ENCODE measurements at places on chromosomes 11 and 22. TPM values are rescaled to one million over a fixed set of nuclear protein-coding genes. Genes with fewer than 3 reads are reported as not detected.

- DNase-seq = peak; percentile 20
Measured at GRCh38 chr22:19889951-19890350, 35.3 kb upstream of the GNB1L start.

- no peak for DNase-seq
Measured at GRCh38 chr11:11229647-11230046, 123.4 kb downstream of the CSNK2A3 start.

DNA sequence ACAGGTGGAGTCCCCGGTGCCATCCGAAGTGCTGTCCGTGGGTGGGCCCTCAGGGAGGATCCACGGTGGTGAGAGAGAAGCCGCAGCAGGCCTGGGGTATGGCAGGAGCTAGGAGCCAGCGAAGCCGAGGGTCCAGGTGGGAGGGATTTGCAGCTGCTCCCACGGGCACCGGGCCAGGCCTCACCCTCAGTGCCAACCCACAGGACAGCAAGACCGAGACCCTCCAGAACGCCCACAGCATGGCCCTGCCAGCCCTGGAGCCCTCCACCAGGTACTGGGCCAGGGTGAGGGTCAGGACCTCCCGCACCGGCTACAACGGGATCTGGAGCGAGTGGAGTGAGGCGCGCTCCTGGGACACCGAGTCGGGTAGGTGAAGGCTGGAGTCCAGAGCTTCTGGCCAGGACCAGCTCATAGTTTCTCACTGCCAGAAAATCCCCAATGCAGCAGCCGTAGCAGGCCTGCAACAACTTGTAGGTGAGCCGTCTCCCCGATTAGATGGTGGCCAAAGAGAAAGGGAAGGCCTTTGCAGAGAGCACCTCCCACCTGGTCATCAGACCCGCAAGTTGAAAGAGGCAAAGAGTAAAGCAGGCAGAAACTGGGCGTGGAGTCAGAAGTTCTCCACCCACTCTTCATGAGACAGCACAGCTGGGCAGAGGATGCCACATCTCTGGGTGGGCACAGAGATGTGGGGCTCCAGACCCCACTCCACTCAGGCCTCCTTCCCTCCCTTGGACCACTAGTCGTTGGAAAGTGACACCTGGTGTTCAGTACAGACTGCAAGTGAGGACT lies 20.4 kb downstream of the CSF2RB start:
- no peak for DNase-seq

- DNase-seq = no peak
Measured at GRCh38 chr22:49489821-49490220, 337.9 kb downstream of the BRD1 start.

DNA sequence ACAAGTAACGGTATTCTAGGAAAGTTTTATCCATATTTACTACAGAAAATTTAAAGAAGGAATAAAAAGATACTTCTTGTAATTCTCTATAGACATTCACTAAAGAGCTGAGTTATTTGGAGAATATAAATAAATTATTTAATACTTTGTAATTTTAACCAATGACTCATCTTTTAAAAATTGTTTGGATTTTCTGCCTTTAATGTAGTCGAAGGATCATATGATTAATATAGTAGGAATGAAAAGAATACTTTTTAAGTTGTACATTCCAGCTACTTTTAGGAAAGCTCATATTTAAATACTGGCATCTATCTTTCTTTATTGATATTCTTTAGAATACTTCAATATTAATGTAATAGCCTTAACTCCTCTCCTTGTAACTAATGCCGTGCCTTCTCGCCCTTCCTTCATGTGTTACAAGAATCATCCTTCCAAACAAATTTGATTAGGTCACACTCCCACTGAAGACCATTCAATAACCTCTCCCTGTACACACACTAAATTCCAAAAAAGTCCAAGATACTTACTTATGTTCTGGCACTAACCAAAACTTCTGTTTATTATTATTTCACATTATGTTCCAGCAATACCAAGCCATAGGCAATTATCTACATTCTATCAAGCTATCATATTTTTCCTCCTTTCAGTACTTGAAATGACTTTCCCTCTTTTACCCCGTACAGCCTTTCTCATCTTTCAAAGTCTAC lies 501.9 kb downstream of the CNTN5 start:
- DNase-seq = no peak

DNA sequence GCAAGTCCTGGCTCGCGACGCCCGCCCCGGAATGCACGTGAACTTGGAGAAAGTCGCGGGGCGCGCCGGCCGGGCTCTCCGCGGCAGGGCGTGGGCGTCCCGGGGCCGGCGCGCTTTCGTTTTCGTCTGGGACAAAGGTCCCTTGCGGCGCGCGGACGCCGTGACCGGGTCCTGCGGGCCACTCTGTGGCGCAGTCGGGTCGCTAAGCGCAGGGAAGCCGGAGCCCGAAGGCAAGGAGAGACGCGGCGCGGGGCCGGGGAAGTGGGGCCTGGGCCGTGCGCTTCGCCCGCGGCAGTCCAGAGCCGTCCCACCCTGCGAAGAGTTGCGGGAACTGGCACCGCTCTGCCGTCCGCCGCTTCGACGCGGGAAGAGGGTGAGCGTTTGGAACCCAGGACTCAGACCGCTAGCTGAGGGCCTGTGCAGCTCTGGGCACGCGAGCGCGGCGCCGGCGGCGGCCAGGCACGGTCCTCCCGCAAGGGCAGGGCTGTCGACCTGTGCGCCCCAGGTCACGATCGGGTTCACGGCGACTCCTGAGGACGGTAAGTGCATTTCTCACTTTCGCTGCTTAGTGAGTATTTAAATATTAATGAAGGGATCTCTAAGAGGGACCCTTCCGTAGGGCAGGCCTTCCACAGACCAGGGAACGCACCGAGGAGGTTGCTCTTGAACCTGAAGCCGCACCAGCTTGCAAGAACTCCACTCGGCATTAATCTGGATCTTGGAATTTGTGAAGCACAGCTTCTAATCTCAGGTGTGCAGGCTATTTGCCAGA lies 78.0 kb upstream of the PPARA start:
- peak; percentile 81 for DNase-seq

- DNase-seq = no peak
Measured at GRCh38 chr11:31806186-31806927, 4.8 kb downstream of the PAX6 start.

DNA sequence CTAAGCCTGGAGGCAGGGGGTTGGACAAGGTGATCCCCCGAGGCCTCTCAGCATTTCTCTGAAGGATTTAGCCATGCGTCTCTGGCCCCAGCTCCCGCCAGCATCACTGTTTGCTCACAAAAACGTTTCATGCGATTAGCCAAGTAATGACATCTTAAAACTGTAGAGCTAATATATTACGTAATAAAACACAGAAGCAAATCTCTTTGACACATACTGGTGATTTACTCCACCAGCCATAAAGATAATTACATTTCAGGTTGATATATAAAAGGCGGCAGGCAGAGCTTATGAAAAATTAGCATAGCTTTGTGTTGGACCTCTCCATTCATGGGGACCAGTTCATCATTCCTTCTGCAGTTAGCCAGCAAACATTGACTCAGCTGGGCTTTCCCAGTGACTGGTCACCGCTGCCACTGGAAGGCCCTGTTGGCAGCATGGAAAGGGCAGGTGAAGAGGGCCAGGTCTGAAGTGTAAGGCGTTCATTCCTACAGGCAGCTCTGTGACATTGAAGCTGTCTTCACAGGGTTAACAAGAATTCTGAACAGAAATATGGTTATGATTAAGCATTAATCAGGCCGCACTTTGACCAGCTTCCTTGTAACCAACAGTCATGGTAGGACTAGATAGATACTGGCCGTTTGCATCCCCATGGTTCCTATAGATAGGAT lies 150.3 kb downstream of the NECTIN1 start:
- no peak for DNase-seq

DNA sequence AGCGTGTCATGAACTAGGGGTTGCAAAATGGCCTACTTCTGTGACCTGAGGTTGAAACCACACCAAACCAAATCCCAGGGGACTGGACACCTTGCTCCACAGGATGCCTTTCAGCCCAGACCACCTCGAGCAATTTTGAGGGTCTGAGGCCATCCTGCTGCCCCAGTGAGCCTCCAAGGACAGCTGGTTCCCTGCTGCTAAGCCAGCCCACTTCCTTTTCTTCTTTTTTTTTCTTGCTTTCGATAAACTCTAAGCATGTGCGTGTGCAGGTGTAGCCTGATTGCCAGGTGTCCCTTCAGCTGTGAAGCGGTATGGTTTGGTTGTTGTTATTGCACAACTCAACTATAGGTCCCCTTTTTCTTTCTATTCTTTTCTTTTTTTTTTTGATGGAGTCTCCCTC lies 2.7 kb downstream of the CRYBB1 start:
- DNase-seq = no peak

Gene DYNC2H1
- 7.2 TPM for total RNA-seq

Gene HTR3A
- total RNA-seq = not detected

Gene ZP1
- total RNA-seq = not detected

Gene GPR137
- total RNA-seq = 32.6 TPM

All from left cardiac atrium (tissue), 4 donors.